Stimulated activated CD4-positive, alpha-beta T cell treated with anti-CD3 and anti-CD28 coated beads, Interleukin-15, amount 100 ng/mL, for 1 hour (primary cell): ENCODE measurements at places on chromosomes 7 and 10.

DNA sequence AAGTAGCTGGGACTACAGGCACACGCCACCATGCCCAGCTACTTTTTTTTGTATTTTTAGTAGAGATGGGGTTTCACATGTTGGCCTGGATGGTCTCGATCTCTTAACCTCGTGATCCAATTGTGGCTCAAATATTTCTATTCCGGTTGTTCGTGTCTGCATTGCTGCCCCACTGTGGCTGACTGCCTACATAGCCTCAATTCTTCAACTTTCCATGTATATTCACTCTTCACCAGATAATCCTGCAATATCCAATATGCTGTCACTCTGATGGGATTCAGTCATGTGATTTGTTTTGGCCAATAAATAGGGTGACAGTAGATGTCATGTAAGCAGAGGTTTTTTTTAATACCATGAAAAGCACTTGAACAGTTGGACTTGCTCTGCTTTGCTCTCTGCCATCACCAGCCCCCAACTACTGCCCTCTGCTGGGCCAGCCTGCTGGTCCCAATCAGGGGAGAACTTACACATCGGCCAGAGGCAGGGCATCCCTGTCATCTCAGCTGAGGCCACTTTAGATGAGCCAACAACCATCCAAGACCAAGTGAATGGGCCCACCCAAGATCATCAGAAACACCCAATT, 56.7 kb downstream of the NSUN6 start:
- DNase-seq, result no peak

- DNase-seq, result no peak
Measured at GRCh38 chr7:94996369-94996768, 89.0 kb downstream of the PPP1R9A start.

DNA sequence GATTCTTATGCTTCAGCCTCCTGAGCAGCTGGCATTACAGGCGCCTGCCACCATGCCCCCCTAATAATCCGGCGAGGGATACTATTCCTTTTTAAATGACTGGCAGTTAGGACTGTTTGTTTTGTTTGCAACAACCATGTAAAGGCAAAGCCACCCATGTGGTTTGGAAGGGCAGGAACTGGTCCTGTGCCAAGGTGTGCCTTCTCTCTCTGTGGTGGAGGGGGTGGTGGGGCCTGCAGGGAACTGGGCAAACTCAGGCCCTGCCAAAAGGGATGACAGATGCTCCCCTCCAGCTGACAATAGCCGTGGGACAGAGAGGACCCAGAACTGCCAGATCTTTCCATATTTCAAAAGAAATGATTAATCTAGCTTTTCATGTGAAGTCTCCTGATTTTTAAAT, 23.5 kb upstream of the WAPL start:
- no peak for DNase-seq

DNA sequence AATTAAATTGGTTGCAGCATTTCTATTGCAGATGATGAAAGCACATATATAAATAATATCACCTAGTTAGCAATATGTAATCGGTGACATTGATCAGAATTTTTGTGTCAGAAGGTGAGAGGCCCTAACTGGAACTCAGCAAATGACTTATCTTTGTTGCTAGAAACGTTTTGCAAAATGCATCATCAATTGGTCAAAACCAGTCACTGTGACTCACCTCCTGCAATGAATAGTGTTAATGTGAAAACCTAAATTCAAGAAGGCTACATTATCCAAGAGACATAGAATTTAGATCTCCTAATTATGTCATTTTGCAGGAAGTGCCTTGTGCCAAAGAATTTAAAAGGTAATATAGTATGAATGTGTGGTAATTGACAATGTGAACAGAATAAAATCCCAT, 9.8 kb upstream of the PNLIPRP3 start:
- no peak for DNase-seq

GRCh38 chr10:24440817-24441797, 232.2 kb downstream of the KIAA1217 start:
- DNase-seq, result no peak

GRCh38 chr7:105473163-105473562, 48.9 kb downstream of the PUS7 start:
- DNase-seq, result no peak
